Stimulated activated CD8-positive, alpha-beta memory T cell treated with anti-CD3 and anti-CD28 coated beads, Interleukin-15, amount 100 ng/mL, for 1 hour (primary cell): ENCODE measurements at places on chromosomes 12 and 14.

DNA sequence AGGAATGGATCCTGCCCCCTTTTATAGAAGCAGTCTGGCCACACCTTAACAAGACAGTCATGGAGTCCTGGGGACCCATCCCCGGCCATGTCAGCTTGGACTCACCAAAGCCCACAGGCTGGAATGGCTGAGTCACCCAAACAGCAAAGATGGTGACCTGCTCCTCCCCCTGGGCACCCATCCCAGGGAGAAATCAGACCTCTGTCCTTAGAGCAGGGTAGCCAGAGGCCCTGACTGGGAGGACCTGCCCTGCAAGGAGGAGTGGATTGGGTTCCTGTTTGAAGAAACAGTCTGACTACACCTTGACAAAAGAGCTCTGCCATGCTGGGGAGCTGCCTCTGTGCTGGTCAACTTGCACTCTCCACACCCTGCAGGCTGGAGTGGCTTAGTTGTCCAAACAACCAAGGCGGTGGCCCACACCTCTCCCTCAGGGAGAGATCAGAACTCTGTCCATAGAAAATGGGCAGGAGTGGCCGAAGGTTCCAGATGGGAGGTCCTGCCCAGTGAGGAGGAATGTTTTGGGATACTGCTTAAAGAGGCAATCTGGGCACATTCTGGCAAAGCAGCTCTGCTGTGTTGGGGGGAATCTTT is 16.6 kb downstream of the MGP start:
- DNase-seq = no peak

- DNase-seq = no peak
Observed at GRCh38 chr14:53520078-53520928, 367.2 kb upstream of the DDHD1 start.

DNA sequence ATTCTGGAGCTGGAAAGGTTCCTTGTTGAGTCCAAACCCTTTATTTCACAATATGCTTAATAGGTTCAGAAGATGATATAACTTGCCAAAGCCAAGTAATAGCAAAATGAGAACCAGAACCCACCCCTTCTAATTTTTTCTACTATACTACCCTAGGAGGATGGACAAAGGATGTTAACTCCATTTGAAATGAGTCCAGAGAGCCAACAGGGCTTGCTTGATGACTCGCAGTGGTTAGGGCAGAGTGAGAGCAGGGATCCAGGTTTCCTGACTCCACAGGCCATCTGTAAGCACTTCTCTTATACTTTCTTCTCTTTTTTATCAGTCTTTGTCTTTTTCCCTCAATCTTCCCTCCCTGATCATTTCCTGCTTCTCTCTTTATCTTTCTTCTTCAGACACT is 668.1 kb downstream of the MED13L start:
- no peak for DNase-seq

GRCh38 chr12:69168828-69169227 is 70.5 kb upstream of the CPSF6 start:
- no peak for DNase-seq

GRCh38 chr12:24045816-24046257 is 96.4 kb upstream of the SOX5 start:
- DNase-seq = no peak

GRCh38 chr12:43973993-43974392 is 138.1 kb downstream of the TMEM117 start:
- DNase-seq = no peak

DNA sequence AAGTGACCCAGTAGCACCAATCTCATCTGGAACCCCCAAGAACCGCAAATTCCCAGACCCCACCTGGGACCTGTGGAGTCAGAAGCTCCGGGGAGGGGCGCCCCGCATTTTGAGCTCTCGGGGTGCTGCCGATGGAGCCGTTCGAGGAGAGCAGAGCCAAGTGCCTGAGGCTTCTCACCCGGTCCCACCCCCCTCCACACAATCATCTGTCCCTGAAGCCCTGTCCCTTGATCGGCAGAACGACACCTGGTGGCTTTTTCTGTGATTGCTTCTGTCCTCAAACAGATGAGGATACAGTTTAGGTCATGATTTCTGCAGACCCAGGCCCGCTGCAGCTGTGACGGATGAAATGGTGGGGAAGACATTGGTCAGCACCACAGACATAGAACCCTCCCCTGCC is 74.7 kb downstream of the NOC4L start:
- peak; percentile 11 for DNase-seq

- DNase-seq = no peak
Observed at GRCh38 chr14:51704545-51704944, 52.8 kb downstream of the FRMD6 start.

GRCh38 chr12:126488806-126489205 is 1423.6 kb downstream of the AACS start:
- no peak for DNase-seq

GRCh38 chr14:76329154-76329928 is 46.6 kb upstream of the ESRRB start:
- DNase-seq = no peak

DNA sequence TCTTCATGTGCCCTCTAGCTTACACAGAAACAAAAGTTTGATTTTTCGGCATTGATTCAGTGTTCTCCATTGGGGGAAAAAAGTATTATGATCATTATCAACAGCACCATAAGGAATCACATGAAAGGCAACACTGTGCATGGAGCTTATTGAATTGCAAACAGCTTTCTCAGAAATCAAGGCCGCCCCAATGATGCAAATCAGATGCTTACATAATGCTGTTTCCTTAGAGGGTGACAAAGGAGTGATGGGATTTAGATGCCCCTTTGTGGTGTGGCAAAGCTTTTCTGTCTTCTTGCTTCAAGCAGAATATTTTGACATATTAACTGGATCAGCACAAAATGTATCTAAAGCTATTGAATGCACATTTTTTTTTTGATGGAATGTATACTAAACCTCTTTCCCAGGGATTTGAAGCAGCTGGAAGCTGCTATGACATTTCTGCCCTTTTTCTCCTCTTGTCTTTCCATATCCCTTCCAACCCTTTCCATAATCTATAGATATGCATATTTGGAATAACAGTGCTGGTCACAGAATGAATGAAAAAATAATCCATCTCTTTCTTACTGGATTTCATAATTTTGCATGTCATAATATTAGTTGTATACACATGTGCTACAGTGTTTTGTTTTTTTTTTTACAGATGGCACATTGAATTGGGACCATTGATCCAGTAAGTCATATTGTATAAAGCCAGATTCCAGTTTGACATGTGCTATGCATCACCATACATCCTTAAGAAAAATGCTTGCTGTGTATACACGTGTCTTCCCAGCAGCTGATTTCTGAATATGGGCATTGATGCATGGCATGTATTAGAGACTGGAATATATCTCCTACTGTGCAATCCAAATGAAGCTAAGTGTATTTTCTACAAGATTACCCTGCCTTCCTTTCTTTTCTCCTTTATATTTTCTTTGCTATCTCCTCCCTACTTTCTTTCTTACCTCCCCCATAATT is 259.7 kb upstream of the DCN start:
- DNase-seq = no peak

- DNase-seq = no peak
Observed at GRCh38 chr12:48954061-48954460, 3.2 kb downstream of the ARF3 start.

DNA sequence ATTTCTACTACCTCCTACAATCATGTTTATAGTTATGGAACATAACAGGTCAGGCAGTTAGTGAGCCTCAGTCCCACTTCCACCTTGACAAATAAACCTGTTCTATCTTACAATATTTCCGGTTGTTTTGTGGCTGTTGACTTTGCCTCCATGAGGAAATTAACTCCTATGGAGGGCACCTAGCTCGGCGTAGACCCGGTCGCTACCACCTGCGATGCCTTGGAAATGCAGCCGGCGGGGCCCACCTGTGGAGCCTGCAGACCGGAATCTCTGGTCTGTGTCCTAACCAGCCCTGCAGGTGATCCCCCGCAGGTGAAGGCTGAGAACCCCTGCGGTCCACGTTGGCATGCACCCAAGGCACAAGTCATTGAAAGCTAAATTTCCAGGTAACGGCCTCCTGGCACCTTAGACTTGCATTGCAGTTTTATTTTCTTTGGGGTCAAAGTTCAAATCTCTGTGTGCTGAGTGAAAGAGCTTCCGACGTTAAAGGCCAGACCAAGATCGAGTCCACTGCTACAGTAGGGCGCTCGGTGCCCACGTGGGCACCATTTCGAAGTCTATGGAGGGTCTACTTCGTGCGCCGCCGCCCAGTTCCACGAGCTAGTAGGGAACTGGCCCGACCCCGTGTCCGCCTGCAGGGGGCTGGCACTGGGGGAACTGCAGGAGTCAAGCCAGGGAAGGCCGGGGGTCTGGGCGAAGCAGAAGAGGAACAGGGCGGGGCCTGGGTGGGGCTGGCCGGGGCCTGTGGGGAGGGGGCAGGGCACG is 782 bp upstream of the PIWIL1 start:
- DNase-seq = no peak

DNA sequence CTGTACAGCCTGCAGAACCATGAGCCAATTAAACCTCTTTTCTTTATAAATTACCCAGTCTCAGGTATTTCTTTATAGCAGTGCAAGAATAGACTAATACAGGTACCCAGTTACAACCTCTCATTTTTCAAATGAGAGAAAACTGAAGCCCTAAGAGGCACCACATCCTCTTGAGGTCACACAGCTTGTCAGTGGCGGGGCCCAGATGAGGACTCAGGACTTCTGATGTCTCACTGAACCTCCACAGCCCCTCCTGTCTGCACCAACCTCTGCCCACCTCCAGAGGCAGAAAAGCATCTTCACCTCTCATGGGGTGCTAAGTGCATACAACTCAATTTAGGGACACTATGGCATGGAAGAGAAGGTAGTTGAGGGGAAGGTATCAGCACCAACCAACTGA is 120.7 kb downstream of the CRACR2A start:
- no peak for DNase-seq

- DNase-seq = no peak
Observed at GRCh38 chr12:17357396-17357795, 732.6 kb downstream of the RERGL start.

- DNase-seq = no peak
Observed at GRCh38 chr14:50541159-50541567, 8.8 kb upstream of the MAP4K5 start.

GRCh38 chr14:68144051-68144681 is 324.6 kb downstream of the RAD51B start:
- DNase-seq = no peak

GRCh38 chr12:18148961-18149360 is 59.0 kb upstream of the RERGL start:
- no peak for DNase-seq

- DNase-seq = no peak
Observed at GRCh38 chr12:97246368-97246767, 216.2 kb upstream of the RMST start.

- DNase-seq = no peak
Observed at GRCh38 chr12:93167331-93167730, 210.4 kb upstream of the NUDT4 start.
